Caco-2 (cell line): ENCODE measurements at places on chromosomes 16 and 17.
A peak's percentile ranks its signal among the peaks of the same experiment; 100 is the strongest.

DNA sequence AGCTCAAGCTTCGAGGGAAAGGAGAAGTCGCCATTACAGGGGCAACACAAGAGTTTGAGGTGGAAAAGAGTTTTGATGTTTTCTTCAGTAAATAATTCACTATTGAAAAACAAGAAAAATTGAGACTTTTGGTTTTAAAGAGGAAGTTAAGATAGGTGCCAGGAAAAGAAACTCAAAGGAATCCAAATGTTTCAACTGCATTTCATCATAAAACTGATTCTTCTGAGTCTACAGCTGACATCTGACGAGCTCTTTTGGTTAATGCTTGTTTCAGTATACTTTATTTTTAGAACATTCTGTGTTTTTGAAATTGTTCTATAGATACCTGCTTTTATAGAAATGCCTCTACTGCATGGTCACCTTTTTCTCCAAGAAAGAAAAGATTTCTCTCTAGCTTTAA lies 54.0 kb downstream of the ERN1 start:
- no peak for DNase-seq

DNA sequence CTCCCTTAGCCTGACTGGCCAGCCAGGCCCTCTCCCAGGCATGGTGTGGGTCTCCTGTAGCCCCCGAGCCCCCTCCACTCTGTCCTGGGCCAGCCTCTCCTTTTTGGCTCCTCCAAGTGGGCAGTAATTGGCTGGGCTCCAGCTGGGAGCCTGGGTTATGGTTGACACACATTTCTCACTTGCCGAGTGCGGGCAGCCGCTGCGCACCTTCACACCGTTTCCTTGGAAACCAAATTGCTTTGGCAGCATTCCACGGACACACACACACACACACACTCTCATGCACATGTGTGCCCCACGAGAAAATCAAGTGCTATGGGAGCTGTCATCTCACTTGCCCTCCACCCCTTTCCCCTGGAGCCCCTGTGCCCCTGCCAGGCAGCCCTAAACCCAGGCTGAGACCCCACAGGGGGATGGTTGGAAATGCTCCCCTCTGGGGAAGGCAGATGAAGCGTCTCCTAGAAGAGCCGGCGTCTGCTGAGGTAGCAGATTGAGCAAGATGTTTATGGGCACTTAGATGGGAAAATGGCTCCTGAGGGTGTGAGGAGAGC lies 402.7 kb upstream of the TNRC6C start:
- DNase-seq, result no peak

GRCh38 chr17:8887834-8888703 lies 20.6 kb upstream of the PIK3R6 start:
- peak; percentile 32 for DNase-seq

- DNase-seq, result no peak
These were observed 19.9 kb downstream of the PSME3IP1 start for GRCh38 chr16:57165938-57166337.

DNA sequence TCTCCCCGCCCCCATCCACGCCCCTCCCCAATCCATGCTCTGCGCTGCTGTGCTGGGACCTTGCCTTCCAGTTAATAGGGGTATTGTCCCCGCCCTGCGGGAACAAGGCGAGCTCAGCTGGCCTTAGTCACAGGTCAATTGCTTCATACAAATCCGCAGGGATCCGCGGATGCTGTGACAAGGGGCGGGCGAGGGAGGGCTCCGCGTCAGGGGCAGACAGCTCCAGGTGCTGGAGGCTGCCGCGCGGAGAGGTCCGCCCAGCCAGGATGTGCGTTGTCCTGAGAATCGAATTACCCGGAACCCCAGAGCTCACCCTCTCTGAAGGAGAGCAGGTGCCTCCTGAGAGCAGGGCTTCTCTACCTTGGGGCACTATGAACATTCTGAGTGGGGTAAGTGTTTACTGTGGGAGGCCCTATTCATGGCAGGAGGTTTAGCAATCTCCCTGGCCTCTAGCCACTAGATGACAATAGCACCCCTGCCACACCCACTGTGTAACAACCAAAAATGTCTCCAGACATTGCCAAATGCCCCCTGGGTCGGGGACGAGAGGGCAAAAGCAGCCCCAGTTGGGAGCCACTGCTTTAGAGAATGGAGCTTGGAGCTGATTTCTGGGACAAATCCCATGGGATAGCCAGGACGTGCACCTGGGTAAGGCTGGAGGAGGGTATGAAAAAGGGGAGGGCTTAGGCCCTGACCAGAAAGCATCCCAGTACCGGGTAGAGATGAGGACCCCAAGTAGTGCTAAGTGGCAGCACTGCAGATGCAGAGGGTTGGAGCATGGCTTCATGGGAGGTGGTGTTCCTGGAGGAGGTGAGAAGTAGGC lies 138.2 kb downstream of the CYLD start:
- DNase-seq, result no peak

GRCh38 chr16:4115209-4115948 lies 863 bp downstream of the ADCY9 start:
- peak; percentile 43 for DNase-seq

DNA sequence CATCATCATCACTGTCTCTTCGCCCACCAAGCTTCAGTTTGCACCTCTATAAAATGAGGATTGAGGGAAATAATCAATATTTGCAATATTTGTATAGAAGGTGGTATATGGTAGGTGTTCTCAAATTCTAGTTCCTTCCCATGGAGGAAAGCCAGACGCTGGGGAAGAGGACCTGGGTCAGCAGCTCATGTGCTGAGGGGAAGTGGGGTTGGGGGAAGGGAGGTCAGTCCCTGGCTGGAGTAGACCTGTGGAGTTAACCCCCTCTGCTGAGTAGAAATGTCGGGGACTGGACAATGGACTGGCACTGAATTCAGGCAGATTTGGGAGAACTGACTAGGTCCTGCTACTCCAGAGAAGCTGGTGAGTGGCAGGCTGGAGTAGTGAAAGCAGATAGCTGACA lies 12.8 kb upstream of the ITGB3 start:
- no peak for DNase-seq

GRCh38 chr17:31645351-31645750 lies 213.7 kb downstream of the COPRS start:
- no peak for DNase-seq

DNA sequence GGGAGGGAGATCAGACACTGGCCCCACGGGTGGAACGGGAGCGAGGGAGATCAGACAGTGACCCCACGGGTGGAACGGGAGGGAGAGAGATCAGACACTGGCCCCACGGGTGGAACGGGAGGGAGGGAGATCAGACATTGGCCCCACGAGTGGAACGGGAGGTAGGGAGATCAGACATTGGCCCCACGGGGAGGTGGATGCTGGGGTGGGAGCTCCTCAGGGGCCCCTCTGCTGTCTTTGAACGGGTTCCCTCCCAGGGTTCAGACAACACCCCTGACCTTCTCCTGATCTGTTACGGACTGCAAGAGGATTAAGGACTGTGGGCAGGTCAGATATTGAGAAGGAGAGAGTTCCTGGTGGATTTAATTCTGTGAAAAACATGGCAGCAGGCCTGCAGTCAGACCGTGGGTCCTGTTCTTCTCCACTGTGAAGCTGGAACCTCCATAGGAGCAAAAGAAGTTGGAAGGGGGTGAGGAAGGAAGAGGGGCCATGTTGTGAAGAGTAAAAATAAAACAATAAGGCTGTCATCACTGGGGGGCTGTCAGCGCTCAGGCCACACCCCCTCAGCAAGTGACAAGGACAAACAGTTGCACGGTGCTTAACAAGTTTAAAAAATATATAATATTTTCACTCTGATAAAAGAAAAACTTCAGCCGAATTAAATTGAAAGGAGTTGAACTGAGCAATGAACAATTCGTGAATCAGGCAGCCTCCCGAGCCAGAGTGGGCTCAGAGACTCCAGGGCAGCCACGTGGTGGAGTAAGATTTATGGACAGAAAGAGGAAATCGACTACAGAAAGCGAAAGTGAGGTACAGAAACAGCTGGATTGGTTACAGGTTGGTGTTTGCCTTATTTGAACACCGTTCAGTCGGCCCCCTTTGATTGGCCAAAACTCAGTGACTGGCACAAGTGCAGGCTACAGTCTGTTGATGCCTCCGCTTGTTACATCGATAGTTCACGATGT lies 348.7 kb upstream of the TNRC6C start:
- no peak for DNase-seq

DNA sequence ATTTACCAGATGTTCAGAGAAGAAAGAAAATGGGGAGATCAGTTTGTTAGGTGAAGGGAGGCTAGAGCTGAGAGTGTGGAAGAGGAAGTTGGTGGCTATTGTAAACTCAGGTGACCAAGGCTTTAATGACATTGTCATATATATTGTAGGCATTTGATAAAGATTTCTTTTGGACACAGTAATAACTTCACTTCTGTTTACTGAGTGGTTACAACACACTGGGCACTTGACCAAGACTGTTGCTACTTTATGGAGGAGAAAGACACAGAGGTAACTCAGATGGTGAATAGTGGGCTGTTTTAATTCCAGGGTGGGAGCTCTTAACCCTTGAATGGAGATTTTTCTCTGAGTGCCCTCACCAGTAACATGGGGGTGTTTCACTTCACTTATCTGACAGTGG lies 46.0 kb downstream of the TNRC6A start:
- no peak for DNase-seq

DNA sequence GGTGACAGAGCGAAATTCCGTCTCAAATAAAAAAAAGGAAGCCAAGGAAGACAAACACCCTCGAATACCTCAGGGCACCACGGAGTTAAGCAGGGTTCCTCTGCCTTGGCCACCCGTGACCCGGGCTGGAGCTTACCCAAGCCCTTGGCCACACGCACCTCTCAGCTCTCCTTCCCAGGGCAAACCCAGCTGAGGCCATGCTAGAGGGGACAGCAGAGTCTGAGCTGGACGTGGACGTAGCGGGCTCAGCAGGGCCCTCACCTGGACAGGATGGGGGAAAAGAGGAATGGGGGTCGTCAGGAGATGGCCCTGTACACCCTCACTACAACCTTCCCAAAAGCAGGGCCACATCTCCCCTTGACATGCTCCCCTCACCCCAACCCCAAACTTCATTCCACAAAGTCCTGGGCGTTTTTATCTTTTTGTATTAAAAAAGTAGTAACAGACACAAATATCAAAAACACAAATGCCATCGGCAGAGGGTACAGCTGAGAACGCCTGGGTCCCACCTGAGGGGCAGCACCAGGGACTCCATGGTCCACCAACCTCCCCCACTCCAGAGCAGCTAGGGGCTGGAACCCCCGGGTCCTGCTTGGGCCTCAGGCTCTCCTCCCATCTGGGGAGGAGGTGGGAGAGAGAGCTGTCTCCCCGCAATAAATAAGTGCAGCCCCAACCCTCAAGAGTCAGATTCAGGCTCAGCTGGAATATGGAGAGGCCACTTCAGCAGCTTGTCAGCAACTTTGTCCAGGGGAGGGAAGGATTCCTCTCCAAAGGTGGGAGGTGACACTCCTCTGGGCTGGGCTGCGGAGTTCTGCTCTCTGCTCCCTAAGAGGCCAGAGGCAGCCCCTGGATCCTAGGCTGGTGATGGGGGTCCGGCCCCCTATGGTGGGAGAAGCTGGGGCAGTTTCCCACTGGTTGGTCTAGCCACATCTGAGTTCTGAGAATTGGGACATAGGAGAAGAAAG lies 11.9 kb downstream of the PER1 start:
- DNase-seq, result no peak

DNA sequence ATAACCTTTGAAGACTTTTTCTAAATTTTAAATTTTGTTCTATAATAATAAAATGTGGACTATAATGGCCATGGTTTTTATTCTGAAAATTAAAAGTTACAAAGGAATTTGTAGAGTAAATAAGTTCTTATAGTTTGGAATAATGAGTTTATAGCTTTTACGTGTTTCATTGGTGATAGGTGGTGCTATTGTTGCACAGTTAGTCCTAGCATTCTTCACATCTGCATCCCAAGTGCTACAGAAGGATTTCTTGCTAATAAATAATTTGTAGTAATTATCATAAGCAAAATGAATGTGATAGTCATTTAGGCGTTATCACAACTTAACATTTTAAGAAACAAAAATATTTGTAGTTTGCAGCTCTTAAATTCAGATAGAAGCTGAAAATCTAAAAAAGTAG lies 67.9 kb downstream of the BCAS3 start:
- no peak for DNase-seq

DNA sequence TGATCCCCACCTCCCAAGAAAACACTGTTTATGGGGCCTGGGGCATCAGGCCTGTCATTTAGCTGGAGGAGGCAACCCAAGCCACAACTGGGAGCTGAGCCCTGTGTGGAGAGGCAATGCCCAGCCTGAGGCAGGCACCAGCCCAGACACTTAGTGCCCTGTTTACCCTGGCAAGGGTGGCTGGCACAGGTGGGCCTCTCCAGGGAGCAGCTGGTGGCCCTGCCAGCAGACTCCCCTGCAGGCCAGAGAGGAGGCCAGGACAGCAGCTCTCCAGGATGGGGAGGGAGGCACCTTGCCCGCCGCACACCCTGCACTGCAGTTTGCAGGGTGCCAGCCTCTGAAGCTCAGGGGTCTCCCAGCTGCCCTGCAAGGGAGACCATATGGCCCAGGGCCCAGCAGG lies 9.1 kb upstream of the TMEM92 start:
- no peak for DNase-seq

DNA sequence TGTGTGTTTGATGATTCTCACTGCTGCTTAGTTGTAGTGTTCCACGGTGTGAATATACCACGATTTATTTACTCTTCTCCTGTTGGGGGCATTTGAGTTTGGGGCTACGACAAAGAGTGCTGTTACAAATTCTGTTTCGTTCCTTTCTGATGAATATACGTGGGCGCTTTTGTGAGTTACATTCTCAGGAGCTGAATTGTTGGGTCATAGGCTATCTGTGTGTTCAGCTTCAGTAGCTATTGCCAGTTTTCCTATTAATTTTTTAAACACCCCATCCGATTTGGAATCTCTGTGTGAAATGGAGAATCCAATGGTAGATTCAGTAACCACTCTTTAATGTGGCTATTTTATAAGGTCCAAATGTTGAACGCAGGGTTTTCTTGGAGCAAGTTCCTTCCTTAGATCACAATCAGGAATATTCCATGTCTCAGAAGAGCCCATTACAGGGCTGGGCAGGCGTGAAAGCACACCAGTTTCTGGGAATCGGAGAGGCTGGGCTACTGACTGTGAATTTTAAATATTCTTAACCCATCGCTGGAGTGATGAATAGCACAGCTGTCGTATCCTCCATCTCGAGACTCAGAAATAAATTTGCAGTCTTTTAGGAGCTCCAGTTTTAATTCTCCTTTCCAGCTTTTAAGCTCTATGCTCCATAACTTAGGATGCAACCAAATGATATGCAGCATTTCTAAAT lies 115.9 kb downstream of the PITPNC1 start:
- DNase-seq, result no peak

DNA sequence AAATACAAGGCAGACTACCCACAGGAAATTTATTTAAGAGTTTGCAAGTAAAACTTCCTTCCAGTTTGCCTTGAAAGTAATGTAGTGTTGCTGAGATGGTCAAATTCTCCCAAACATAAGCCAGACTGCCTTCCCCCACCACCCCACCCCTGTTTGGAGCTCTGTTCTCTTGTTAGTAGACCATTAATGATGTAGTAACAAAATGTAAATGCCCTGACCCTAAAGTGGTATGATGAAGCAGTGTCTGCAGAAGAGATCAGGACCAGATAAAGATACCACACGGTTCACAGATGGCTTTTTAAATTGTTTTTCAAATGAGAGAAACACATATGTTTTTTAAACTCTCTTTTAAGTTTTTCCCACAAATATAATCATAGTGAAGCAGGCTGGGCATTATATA lies 136.4 kb upstream of the TMEM97 start:
- no peak for DNase-seq

GRCh38 chr16:73707863-73708262 lies 588.8 kb upstream of the PSMD7 start:
- no peak for DNase-seq

GRCh38 chr17:31299624-31300023 lies 2.6 kb upstream of the OMG start:
- no peak for DNase-seq

GRCh38 chr17:38825762-38826247 lies 684 bp upstream of the CWC25 start:
- no peak for DNase-seq
